T-helper 17 cell (primary cell): ENCODE measurements at places on chromosomes 3 and 15.

- no peak overlapping the region for H3K4me3 ChIP-seq
- H3K27ac ChIP-seq, result no peak overlapping the region
- H3K36me3 ChIP-seq, result no peaks in the 10 kb centered on the region
- DNase-seq, result no peak
Observed at GRCh38 chr3:148379763-148380382, 317.8 kb upstream of the AGTR1 start.

GRCh38 chr3:27976933-27977332 is 254.8 kb upstream of the EOMES start:
- H3K4me3 ChIP-seq, result no peak overlapping the region
- H3K27ac ChIP-seq, result no peak overlapping the region
- no peaks in the 10 kb centered on the region for H3K27me3 ChIP-seq
- DNase-seq, result no peak
- no peaks in the 10 kb centered on the region for H3K36me3 ChIP-seq

- H3K36me3 ChIP-seq, result no peaks in the 10 kb centered on the region
- H3K27ac ChIP-seq, result no peak overlapping the region
- H3K4me3 ChIP-seq, result no peak overlapping the region
- no peak for DNase-seq
Observed at GRCh38 chr3:13582366-13583250, 33.7 kb downstream of the FBLN2 start.

- H3K4me1 ChIP-seq, result no peaks in the 10 kb centered on the region
- no peak overlapping the region for H3K27ac ChIP-seq
- no peak for DNase-seq
- no peak overlapping the region for H3K4me3 ChIP-seq
Observed at GRCh38 chr3:174859756-174860155, 622 bp downstream of the NAALADL2 start.

GRCh38 chr15:92968926-92969651 is 69.0 kb downstream of the CHD2 start:
- H3K4me1 ChIP-seq, result peaks cover 23% of the 10 kb centered on the region
- H3K36me3 ChIP-seq, result peaks cover 8% of the 10 kb centered on the region
- DNase-seq, result no peak
- H3K27me3 ChIP-seq, result no peaks in the 10 kb centered on the region

- H3K4me1 ChIP-seq, result no peaks in the 10 kb centered on the region
- DNase-seq, result no peak
- no peaks in the 10 kb centered on the region for H3K27me3 ChIP-seq
- no peak overlapping the region for H3K4me3 ChIP-seq
- H3K27ac ChIP-seq, result no peak overlapping the region
Observed at GRCh38 chr3:29324180-29324651, 43.3 kb downstream of the RBMS3 start.

DNA sequence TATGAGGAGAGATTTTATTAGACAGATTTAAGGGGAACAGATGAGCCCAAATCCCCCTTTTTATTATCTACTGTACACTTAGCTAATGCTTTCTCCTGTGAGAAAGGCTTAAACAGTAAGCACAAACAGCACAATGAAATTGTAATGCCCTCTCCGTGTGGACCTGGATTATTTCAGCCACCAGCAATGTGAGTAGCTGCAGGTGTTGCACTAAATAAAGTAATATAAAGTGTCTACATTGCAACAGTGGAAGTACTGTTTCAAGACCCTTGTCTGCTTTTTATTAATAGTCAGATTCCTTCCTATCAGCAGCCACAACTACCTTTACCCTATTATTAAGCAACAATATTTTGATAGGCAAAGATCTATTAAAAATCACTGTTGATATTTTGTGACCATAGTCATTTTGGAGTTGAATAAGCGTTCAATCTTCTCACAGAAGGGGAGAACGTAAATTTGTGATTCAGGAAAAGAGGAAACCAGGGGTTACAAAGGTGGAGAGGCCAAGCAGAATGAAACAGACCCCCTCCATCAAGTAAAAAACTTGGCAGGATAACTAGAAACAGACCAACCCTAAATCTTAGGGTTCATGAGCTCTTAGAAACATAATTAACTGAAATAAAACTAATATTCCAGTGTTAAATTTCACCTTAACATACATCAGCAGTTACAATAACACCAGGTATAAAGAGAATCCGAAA is 422.6 kb downstream of the MECOM start:
- H3K4me1 ChIP-seq, result peaks cover 5% of the 10 kb centered on the region
- H3K36me3 ChIP-seq, result peaks cover 2% of the 10 kb centered on the region
- no peak overlapping the region for H3K4me3 ChIP-seq
- H3K27ac ChIP-seq, result no peak overlapping the region
- no peak for DNase-seq

GRCh38 chr3:193744048-193744821 is 151.2 kb downstream of the OPA1 start:
- peaks cover 29% of the 10 kb centered on the region for H3K27me3 ChIP-seq
- no peak for DNase-seq
- H3K27ac ChIP-seq, result no peak overlapping the region
- peaks cover 6% of the 10 kb centered on the region for H3K36me3 ChIP-seq

GRCh38 chr15:100772892-100773520 is 106.6 kb upstream of the ALDH1A3 start:
- no peaks in the 10 kb centered on the region for H3K36me3 ChIP-seq
- peaks cover under 1% of the 10 kb centered on the region for H3K4me1 ChIP-seq
- H3K27me3 ChIP-seq, result peaks cover 28% of the 10 kb centered on the region
- DNase-seq, result no peak
- no peak overlapping the region for H3K4me3 ChIP-seq

DNA sequence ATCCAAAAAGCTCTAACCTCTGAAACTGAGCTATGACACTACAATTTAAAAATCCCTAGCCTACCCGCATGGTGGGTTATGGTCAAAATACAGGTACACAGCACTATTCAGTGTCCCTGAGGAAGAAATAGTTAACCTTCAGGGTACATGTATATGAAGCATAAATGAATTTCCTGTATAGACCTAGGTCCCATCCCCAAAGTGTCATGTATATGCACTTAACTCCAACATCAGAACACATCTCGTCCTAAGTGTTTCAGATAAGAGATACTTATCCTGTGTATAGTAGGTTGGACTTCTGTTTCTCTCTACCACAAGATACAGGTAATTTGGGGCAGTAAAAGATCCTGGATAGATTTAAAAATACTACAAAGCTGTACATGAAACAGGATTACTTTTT is 6.4 kb downstream of the RPL14 start:
- peaks cover 21% of the 10 kb centered on the region for H3K4me1 ChIP-seq
- H3K4me3 ChIP-seq, result peak overlapping the region; percentile 25
- no peak for DNase-seq
- H3K27me3 ChIP-seq, result no peaks in the 10 kb centered on the region
- H3K27ac ChIP-seq, result peak overlapping the region; percentile 41

DNA sequence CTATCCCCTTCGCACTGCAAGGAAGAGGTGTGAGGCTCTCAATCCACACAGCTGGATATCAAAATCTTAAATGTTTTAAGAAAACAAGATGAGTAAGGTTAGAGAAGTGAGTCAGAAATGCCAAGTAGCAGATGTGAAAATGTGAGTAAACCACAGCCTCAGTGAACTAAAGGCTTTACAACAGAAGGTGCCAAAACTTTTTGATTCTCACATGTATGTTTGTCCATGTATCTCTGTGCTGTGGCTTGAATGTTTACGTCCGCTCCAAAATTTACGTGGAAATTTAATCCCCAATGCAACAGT is 126.8 kb upstream of the PFN2 start:
- no peak for DNase-seq
- H3K36me3 ChIP-seq, result no peaks in the 10 kb centered on the region
- no peaks in the 10 kb centered on the region for H3K4me1 ChIP-seq
- H3K4me3 ChIP-seq, result no peak overlapping the region
- H3K27me3 ChIP-seq, result peaks cover 5% of the 10 kb centered on the region

DNA sequence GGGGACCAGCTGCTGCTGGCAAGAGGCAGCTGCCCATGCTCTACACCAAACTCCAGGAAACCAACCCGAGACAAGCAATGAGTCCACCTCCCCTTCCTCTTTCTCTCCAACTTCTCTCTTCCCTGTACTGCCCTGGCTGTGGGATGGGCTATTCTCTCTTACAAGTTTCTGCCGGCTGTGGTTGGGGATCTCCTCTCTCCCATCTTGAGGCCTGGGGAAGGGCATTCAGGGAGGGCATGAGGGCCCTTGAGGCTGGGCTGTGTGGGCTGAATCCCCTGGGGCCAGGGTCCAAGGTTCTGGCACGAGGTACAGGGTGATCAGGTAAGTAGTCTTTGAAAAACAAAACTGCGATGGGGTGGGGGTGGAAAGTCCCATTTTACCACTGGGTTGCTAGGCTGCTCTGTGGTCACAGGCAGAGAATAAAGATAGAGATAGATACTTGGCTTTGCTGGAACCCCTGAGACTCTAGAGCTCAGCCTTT is 32.3 kb upstream of the CTSH start:
- H3K36me3 ChIP-seq, result no peaks in the 10 kb centered on the region
- H3K4me1 ChIP-seq, result peaks cover 21% of the 10 kb centered on the region
- H3K27ac ChIP-seq, result peak overlapping the region; percentile 92
- no peaks in the 10 kb centered on the region for H3K27me3 ChIP-seq
- H3K4me3 ChIP-seq, result no peak overlapping the region

DNA sequence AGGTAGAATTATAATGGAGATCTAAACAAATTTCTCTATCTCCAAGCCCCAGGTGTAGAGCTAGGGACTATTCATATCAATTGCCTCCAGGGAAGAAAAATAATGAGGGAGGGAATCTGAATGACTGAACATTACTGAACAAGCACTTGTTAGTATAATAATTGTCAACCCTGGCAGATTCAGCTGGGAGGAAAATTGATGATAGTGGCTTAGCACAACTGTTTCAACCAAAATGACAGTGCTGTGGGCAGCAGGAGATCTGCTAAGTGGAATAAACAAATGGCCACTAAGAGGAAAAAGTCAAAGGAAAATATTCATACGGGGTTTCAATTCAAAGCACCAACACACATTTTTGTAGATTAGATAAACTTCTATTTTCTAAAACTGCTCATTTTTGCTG is 294.9 kb upstream of the ZNF385D start:
- H3K27ac ChIP-seq, result no peak overlapping the region
- no peaks in the 10 kb centered on the region for H3K36me3 ChIP-seq
- DNase-seq, result no peak
- no peaks in the 10 kb centered on the region for H3K27me3 ChIP-seq

DNA sequence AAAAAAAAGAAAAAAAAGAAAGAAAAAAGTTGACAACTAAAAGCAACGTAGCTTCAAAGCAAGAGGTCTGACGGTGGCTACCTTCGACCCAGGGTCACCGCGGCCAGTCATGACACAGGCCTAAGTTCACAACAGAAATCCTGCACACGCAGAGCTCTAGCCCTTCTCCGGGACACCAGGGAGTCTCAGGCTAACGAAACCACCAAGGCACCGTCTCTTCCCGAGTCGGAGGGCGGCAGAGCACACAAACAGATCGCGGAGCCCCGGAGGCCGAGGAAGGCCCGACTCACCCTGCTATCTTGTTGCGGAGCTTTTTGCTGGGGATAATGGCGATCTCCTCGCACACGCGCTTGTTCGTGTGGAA is 584 bp downstream of the RPS17 start:
- H3K27me3 ChIP-seq, result no peaks in the 10 kb centered on the region
- peak overlapping the region; percentile 94 for H3K4me3 ChIP-seq
- H3K27ac ChIP-seq, result peak overlapping the region; percentile 95
- H3K36me3 ChIP-seq, result peaks cover 14% of the 10 kb centered on the region
- H3K4me1 ChIP-seq, result peaks cover 26% of the 10 kb centered on the region
